ENCODE measurements at places on chromosomes 7 and 10.

DNA sequence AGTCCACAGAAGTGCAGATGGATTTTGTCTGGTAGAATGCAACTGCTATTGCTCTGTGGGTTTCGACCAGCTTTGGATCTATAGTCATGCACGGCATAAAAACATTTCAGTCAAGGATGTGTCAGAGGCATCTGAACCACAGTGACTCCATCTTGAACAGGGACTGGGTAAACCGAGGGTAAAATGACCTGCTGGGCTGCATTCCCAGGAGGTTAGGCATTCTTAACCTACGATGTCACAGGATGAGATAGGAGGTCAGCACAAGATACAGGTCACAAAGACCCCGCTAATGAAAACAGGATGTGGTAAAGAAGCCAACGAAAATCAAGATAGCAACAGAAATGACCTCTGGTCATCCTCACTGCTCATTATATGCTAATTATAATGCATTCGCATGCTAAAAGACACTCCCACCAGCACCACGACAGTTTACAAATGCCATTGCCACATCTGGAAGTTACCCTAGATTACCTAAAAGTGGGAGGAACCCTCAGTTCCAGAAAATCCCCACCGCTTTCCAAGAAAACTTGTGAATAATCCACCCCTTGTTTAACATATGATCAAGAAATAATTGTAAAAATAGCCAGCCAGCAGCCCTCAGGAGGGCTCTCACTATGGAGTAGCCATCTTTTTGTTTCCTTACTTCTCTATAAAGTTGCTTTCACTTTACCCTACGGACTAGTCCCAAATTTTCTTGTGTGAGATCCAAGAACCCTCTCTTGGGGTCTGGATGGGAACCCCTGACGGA is 50.7 kb upstream of the CPXM2 start:
- DNase-seq: no peak

DNA sequence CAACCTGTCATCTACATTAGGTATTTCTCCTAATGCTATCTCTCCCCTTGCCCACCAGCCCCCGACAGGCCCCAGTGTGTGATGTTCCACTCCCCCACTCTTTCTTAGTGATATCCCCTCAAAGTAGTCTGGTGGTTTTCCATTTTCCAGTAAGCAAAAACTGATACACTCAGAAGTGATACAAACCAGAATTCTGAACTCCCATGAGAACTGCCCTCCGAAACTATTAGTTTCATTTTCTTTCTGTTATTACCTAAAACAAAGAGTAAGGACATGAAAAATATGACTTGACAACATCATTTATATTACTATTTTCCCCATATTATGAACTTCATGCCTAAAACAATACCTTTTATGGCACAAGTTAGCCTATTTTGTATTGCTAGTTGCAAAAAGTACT is 175.0 kb downstream of the OTUD1 start:
- DNase-seq: no peak

DNA sequence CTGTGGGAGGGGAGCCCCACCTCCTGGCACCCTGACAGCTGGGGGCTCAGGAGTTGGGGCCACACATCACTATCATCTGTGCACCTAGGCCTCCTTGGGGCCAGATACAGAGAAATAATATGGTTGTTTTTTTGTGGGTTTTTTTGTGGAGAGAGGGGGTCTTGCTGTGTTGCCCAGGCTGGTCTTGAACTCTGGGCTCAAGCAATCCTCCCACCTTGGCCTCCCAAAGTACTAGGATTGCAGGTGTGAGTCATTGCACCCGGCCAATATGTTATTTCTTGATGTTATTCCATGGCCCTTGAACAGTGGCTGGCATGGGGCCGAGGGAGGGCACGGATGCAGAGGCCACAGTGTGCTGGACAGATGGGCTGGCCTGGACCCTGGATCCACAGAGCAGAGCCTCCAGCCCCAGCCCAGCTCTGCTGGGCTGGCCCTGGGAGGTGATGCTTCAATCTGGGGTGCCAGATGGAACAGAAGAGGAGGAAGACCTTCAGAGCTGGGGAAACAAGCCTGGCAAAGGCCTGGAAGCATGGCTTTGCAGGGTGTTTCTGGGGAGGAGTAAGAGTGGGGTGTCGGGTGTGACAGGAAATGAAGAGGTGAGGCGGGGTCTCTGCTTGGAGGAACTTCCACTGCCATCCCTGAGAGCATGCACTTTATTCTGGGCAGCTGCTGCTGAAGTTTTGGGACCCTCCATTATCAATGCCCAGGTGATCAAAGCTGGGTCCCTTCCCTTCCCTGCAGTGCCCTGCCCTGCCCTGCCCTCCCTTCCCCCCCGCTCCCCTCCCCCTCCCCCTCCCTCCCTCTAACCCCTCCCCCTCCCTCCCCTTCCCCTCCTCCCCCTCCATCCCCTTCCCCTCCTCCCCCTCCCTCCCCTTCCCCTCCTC is 3.7 kb upstream of the FZD9 start:
- DNase-seq: no peak

DNA sequence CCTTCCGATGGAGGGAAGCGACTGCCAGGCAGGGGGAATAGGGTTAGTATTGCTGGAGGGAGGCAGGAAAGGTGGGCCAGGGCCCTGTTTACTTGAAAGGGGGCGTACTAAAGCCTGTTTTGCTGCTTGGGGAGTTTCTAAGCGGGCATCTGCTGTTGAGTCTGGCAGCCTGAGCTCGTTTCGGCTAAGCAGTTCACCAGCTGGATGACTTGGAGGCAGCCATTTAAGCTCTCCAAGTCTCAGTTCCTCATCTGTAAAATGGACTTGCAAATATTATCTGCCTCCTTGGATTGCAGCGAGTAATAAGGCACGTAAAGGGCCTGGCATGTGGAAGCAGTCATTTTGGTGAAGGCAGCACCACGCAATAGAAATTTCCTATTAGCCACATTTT is 44.0 kb downstream of the LDB3 start:
- DNase-seq: no peak

DNA sequence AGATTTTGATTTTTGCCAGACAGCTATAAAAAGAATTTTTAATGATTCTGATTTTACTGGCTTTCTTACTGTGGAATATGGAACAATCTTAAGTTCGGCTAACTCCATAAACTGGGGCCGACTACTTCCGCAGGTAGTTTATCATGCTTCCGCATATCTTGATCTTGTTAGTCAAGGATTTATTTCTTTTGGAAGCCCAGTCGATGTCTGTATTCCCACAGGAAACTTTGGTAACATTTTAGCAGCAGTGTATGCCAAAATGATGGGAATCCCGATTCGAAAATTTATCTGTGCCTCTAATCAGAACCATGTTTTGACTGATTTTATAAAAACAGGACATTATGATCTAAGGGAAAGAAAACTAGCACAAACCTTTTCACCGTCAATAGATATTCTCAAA is 8.1 kb downstream of the THNSL1 start:
- no peak for DNase-seq

DNA sequence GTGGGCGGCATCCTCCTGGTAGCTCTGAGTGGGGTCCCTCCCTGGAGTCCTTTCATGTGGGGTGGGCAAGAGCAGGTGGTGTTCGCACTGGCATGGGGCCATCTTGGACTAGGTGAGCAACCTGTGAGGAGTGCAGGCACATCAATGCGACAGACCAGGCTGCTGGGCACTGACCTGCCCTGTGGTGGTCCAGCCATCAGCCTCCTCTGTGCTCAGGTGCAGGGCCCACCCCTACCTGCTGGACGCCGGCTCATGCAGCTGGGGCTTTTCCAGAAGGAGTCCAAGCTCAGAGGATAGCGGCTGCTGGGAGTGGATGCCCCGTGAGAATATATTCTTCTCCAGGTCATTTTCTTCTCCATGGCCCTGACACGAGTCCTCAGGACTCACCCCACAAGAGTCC is 424.4 kb downstream of the GLRX3 start:
- DNase-seq: no peak

- no peak for DNase-seq
These were observed 69.0 kb downstream of the VIPR2 start for GRCh38 chr7:159075563-159076238.

GRCh38 chr7:68321076-68321639 is 1277.1 kb upstream of the AUTS2 start:
- DNase-seq: no peak

GRCh38 chr10:49700997-49701396 is 21.5 kb downstream of the C10orf53 start:
- no peak for DNase-seq

- DNase-seq: no peak
These were observed 256.2 kb downstream of the LHFPL3 start for GRCh38 chr7:104584620-104585019.

- no peak for DNase-seq
These were observed 12.4 kb downstream of the PRKG1 start for GRCh38 chr10:51086710-51087109.

DNA sequence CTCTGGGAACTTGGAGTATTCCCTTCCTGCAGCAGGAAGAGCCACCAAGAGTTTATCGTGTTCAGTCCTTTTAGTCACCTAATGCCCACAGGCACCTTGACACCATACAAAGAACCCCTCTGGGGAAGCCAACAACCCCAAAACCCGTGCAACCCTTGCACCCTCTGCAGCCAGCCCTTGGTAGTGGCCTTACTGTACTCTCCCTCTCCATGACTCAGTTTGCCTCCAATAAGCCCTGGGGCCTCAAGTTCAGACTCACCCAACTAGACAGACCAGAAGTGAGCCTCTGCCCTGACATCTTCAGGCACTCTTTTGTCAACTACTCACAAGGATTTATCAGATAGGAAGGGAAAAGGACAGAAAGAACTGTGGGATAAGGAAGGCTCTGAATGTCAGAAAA is 30.9 kb downstream of the KCNMA1 start:
- no peak for DNase-seq

GRCh38 chr10:67988606-67989005 is 86.5 kb downstream of the HERC4 start:
- DNase-seq: no peak

GRCh38 chr7:88670536-88670935 is 89.0 kb upstream of the ZNF804B start:
- no peak for DNase-seq

DNA sequence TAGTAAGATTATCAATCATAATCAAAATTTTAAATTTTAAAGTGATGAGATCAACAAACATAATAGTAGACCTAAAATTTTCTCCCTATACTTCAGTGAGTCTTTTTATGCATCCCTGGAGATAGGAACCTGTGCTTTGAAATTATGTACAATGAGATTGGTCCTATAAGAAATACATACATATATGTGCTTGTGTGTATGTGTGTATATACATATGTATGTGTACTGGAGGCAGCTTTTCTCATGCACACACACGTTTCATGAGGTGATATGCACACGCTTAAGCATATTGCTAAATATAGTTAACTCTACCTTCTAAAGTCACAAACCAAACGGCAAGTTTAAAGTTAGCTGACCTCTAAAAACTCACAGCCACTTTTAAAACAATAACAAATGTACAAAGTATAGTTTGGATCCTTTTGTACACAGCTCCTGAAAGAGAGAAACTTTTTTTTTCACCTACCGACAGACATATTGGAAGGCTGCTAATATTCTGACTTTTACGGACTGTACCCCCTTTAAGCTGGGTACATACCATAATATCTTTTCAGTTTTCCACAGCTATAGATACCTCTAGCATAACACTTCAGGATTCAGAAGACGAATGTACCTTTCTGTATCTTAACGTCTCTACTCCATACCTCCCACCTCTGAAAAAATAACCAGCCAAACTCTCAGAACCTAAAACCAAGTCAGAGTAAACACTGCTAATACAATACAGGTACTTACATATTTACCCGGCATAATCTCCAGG is 3.3 kb downstream of the ITGB1 start:
- DNase-seq: no peak

- DNase-seq: no peak
These were observed 229.1 kb downstream of the ELFN1 start for GRCh38 chr7:1899196-1899595.

DNA sequence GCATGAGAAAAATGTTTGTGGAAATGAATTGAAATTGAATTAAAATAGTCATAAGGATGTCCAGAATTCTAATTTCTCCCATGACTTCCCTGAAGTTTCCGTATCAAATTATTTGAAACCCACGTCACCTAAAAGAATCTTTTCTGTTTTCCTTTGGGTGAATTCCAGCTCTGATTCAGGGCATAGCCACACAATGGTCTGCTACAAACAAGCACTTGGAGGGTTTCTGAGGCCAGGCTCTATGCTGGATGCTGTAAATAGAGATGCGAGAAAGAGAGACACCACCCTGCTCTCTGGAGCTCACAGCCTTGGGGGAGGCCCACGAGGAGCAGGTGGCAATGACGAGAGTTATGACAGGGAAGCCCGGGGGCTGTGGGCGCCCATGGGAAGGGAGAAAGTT is 33.6 kb downstream of the GHRHR start:
- DNase-seq: no peak

DNA sequence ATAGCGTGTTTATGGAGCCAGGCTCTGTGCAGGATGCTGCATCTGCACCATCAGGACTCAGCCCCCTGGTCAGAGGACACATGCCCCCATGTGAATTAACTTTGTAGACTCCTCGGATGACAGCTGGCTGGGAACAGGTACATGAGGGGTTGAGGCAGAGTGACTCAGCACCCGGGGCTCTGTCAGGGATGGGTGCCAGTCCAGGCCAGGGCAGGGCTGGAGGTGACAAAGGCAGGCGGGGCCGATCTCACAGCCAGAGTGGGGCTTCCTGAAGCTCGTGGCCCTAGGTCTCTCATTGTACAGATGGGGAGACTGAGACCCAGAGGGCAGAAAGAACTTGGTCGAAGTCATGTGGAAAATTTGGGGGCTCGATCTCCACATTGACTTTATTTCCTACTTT is 35.3 kb upstream of the PCBD1 start:
- no peak for DNase-seq

DNA sequence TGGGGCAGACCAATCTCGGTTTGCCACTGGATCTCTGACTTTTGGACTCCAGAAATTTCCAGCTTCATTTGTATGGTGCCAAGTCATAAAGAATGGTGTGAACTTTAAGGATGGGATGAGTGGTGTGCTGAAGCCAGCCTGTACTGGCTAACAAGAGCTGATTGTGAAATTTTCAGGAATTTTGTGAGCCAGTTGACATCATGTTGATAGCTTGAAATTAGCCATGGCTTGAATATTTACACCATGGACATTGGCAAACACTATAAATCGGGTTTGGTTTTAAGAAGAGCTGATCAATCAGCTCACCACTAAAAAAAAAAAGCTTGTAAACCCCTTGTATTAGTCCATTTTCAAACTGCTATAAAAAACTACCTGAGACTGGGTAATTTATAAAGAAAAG is 14.1 kb upstream of the MYH16 start:
- no peak for DNase-seq

DNA sequence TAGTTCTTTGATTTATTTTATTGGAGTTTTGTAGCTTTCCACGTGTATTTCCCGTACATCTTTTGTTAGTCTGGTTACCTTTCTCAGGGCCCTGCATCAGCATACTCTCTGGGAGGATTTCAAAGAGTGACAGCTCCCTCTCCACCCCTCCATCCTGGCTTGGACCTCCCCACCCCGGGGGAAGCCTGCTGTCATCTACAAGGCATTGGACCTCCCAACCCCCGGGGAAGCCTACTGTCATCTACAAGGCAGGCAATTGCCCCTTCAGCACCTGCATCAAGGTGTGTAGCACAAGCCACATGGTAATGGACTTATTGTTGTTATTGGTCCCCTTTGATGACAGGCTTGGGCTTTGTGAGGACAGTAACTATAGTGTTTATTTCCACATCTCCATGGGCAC is 390.1 kb downstream of the TCERG1L start:
- DNase-seq: no peak
